ENCODE measurements at places on chromosomes 16 and 17.

- no peak for DNase-seq
These were observed 6.1 kb upstream of the KRTAP2-4 start for GRCh38 chr17:41071606-41072360.

DNA sequence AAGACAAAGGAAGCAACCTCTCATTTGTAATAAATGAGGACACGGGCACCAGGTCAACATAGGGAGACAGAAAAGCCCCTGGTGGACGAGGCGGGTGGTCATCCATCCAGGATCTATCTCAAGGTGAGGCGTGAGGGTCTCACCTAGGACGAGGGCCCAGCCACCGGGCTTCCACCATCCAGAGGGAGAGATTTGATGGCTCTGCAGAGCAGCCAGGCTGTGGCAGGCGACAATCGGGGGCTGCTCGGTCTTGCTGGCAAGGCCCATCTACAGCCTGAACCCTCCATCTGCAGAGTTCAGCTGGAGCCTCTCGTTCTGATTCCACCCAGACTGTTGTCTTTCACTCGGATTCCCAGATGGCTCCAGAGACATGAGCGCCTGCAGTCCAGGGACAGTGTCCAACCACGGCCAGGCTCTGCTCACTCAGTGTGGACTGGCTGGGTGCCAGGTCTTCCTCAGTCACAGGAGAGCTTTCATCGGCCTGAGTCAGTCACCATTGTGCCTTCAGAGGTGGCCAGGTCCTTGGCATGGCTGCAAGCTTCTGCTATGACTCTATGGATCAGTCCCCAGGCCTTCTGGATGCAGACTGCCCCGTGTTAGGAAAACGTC lies 5.9 kb downstream of the LITAFD start:
- no peak for DNase-seq

- DNase-seq = peak; percentile 89
These were observed 26.2 kb downstream of the ANKRD40 start for GRCh38 chr17:50681263-50682200.

- no peak for DNase-seq
These were observed 314.7 kb downstream of the CDH8 start for GRCh38 chr16:61721544-61721943.

DNA sequence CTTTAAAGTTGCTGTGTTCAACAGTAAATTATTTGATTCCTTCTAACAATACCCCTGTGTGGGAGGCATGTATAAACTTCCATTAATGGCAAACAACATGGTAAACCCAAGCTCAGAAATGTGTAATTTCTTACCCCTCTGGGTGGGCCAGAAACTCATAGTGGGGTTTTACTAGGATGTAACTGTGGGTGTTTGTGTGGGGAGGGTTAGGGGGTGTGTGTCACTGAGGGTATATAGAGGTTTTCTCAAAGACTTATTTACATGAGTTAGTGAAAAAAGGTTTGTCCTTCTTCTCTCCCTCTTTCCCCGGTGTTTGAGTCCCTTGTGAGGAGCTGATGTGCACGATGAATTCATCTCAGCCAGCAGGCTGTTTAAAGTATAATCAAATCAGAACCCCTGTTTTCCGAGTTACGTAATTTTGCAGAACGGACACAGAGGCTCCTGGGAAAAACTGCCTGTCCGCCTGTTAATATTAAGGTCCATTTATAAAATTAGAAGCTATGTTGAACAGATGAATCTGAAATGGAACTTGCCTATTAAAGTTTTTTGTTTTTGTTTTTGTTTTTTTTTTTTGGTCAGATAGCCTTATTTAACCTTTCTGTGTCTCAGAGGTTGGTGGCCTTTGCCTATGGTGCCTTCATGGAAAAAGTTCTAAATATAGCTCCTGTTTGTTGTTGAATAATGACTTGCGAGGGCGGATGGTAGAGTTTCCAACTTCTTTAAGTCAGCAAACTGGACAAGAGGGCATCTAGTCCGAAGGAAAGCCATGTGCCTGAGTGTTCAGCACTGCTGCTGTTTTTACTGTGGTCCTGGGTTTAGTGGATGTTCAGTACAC lies 73.3 kb downstream of the MSI2 start:
- DNase-seq = no peak

DNA sequence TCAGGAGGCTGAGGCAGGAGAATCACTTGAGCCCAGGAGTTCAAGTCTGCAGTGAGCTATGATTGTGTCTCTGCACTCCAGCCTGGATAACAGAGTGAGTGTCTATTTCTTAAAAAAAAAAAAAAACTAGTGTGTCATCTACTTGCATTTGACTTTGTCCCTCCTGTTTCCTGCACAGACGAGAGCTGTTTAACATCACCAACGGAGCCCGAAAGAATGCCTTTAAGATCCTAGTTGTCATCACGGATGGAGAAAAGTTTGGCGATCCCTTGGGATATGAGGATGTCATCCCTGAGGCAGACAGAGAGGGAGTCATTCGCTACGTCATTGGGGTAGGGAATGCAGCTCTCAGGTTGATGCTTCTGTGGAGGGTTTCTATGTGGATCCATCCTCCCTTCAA lies 13.4 kb downstream of the ITGAM start:
- no peak for DNase-seq

GRCh38 chr16:46886764-46887523 lies 2.8 kb downstream of the GPT2 start:
- DNase-seq = no peak

DNA sequence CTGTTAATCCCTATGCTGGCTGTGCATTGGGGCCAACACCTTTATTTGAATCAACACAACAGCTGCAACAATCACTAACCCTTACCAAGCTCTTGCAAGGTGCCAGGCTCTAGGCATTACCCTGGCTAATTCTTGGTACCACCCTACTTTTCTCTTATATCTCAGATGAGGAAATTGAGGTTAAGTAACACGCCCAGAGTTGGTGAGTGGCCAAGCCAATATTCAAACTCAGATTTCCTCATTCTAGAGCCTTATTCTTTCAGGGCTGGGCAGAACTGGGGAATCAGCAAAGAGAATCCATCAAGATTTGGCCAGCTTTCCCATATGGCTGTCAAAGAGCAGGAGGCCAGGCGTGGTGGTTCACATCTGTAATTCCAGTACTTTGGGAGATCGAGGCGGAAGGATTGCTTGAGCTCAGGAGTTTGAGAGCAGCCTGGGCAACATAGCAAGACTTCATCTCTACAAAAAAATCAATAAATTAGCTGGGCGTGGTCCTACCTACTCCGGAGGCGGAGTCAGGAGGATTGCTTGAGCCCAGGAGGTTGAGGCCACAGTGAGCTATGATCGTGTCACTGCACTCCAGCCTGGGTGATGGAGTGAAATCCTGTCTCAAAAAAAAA lies 23.7 kb downstream of the ARSG start:
- DNase-seq = no peak

Data from 8988T (cell line).